ENCODE measurements at places on chromosomes 16 and 17. TPM values are rescaled to one million over a fixed set of nuclear protein-coding genes. Genes with fewer than 3 reads are reported as not detected.

DNA sequence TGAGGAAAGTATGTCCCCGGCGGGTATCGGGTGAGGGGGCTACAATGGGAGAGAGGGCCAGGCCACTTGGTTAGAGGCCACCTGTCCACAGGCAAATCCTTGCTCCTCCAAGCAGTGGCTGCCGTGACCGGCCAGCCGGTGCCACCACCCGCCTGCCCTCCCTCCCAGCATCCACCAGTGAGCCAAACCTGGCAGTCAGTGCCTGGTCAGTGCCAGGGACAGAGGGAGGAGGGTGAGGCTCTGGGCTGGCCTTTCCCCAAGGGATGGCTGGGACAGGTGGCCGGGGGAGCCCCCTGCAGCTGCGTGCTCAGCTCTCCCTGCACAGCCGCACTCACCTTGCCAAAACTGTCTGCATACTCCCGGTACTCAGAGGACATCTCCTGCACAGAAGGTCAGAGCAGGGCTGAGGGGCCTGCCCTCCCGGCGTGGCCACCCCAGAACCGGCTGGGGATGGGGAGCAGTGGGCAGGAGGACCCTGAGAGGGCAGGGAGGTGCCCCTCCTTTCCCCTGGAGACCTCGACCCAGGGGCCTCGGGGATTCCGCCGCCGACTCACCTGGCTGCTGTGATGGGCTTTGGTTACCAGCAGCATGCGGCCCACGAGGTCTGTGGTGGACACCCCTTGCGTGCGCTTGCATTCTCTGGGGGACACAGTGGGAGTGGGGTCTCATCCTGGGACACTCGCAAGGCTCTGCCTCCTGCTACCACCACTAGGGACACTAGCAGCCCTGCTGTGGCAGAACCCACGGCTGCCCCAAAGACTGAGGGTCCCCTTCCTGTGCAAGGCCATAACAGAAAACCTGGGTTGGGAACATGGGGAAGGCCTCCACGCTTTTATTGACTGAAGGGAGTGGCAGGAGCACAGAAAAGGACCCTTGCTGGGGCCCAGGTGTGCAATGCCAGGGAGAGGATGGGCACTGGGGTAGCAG lies 3.7 kb downstream of the PCYT2 start:
- DNase-seq: no peak

- no peak for DNase-seq
These were observed 88.2 kb downstream of the TBC1D16 start for GRCh38 chr17:79947351-79948031.

DNA sequence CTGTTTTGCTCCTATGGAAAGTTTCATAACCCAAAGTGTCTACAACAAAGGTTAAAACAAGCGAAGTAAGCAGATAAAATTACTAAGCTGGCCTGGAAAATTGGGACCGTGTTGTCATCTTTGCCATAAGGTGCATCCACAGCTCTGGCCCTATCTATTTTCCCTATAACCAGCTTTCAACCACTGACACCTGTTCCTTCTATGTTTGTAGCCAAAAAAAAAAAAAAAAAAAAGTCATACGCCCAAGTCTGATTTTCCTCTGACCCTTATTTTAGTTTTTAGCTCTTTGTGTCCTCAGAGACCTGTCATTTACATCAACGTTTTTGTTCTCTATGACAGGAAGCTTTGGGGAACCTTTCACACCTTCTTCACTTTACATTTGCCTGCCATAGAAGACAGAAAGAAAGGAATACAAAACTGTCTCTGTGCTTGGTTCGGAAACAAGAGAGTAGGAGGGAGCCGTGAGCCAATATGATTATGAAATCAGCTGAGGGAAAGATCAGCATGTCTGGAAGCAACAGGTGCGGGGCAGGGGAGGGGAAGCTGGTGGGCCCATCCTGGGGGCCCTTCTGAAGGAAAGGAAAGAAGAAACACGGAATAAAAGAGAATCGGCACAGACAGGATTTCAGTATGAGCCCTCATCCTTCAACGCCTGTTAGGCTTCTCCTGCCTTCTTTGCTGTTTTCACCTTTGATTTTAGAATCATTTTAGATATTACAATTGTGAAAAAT lies 8.5 kb downstream of the HS3ST3A1 start:
- DNase-seq: no peak

The WFIKKN2 gene
- polyA plus RNA-seq: 0.77 TPM

The NLRC3 gene
- 1.2 TPM for polyA plus RNA-seq

DNA sequence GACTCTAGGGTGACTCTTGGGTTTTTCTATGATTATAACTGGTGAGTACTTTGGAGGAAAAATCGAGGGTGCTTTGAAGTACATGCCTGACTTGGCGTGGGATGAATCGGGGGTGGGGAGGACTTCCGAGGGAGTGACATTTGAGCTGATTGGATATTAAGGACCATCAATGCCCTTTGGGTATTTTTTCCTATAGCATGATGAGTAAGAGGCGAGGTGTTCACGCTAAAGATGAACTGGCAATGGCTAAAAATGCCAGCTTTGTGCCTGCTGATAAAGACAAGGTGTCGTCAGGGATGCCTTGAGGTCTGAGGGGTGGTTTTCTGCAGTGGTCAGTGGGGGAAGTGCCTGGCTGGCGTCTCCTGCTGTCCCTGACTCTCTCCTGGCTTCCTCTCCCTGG lies 25.3 kb downstream of the USP43 start:
- no peak for DNase-seq

- DNase-seq: no peak
These were observed 341 bp downstream of the SLC7A6OS start for GRCh38 chr16:68310437-68310773.

The ZNF598 gene
- 30.8 TPM for polyA plus RNA-seq

GRCh38 chr17:79715943-79716797 lies 14.6 kb upstream of the ENPP7 start:
- no peak for DNase-seq

The CRHR1 gene
- polyA plus RNA-seq: not detected

GRCh38 chr16:48609652-48610029 lies 339 bp downstream of the N4BP1 start:
- DNase-seq: no peak

DNA sequence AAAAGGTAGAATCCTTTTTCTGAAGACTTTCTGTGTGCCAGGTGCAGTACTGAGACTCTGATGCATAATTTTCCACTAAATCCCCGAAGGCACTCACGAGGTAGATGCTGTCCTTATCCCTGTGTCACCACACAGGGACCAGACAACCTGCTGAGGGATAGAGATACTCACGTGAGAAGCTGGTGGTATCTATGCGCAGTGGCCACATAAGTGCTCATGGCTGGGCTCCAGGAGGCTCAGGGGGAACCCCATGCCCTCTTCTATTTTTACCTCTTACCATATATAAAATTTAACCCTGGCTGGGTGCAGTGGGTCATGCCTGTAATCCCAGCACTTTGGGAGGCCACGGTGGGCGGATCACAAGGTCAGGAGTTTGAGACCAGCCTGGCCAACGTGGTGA lies 38.3 kb downstream of the NT5M start:
- no peak for DNase-seq
